ENCODE measurements at places on chromosomes 7 and 10.

GRCh38 chr10:65769828-65770227 lies 1156.0 kb upstream of the LRRTM3 start:
- DNase-seq = no peak

DNA sequence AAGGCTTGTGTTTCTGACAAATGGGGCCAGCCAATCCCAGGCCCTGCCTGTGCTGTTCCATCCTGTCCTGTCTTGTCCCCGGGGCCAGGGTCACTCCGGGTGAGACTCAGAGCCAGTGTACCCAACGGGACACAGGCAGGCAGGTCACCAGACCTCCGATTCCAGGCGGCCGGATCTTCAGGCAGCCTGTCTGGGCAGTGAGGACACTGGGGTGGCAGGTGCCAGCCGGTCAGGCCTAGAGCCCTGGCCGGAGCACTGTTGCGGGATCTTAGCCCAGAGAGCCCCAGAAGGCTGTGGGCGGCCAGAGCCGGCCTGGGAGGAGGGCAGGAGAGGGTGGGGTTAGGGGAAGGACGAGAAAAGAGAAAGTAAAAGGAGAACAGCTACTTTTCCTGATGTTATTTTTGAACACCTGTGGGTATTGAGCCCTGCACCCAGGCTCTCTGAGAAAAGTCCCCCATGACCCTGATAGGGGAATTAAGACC lies 134.3 kb upstream of the TNRC18 start:
- DNase-seq = no peak

GRCh38 chr10:18880530-18880929 lies 168.1 kb upstream of the MALRD1 start:
- no peak for DNase-seq

DNA sequence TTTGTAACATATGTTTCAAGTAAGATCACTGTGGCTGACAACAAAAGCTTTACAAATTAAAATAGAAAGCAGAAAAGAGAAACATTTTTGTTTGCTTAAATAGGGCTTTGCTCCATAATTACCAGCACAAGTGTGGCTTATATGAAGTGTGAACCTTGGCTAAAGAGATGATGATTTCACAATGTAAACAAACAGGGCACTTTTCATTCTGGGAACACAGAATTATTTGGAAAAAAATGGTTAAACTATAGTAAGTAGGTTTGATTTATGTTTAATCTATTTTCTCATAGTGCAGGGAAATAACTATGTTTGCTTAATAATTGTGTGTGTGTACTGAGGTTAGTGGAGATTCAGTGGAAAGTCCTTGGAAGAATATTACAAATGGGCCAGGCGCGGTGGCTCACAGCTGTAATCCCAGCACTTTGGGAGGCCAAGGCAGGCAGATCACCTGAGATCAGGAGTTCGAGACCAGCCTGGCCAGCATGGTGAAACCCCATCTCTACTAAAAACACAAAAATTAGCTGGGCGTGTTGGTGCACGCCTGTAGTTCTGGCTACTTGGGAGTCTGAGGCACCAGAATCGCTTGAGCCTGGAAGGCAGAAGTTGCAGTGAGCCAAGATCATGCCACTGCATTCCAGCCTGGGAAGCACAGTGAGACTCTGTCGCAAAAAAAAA lies 19.1 kb upstream of the OTUD1 start:
- DNase-seq = no peak

DNA sequence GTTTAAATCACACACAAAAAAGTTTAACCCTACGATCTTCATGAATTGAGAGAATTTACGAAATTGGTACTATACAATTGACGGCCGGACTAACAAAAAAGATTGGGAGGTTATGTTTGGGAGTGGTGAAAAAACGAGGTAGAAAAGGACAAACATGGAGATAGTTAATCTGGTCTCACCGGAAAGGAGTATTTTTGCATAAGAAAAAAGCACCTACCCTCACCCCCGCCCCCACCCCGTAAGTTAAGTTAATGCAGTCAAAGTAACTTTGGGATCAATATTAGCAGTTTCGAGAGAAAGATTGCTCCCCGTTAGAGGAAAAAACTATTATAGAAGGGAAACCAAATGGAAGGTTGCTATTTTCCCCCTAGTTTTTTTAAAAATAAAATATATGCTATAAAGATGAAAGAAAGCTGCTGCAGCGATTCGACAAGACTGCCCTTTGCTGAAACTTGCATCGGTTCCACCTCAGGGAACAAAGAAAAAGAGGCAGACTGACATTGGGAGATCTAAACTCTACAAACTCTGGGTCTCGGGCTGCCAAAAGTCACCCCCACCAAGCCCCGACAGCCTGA lies 3.5 kb downstream of the SP8 start:
- DNase-seq = no peak

GRCh38 chr7:159213253-159213652 lies 68.6 kb upstream of the VIPR2 start:
- no peak for DNase-seq

Data from M059J (cell line).